Caco-2 (cell line): ENCODE measurements at places on chromosomes 1 and 21. TPM values are rescaled to one million over a fixed set of nuclear protein-coding genes. Genes with fewer than 3 reads are reported as not detected.

Gene RGS4
- 0.23 and 1.4 TPM in 2 replicates for total RNA-seq

Gene IBA57
- 14.3 and 15.4 TPM in 2 replicates for total RNA-seq

Gene KIRREL1
- 41.5 and 45.4 TPM in 2 replicates for total RNA-seq

Gene GPR157
- total RNA-seq, result 14.0 and 17.2 TPM in 2 replicates

Gene KCNC4
- 5.3 TPM in 2 replicates for total RNA-seq

Gene SLC50A1
- total RNA-seq, result 38.4 and 43.6 TPM in 2 replicates

Gene FAAH
- total RNA-seq, result 29.1 and 30.9 TPM in 2 replicates

Gene TMEM52
- 5.8 and 6.4 TPM in 2 replicates for total RNA-seq

- no peak overlapping the region for H3K27ac ChIP-seq
- H3K4me3 ChIP-seq, result no peak overlapping the region
- no peak for DNase-seq
- no peaks in the 10 kb centered on the region for H3K27me3 ChIP-seq
- no peaks in the 10 kb centered on the region for H3K4me1 ChIP-seq
- no peaks in the 10 kb centered on the region for H3K36me3 ChIP-seq
These were observed 160.5 kb upstream of the CACYBP start for GRCh38 chr1:174839211-174839610.

DNA sequence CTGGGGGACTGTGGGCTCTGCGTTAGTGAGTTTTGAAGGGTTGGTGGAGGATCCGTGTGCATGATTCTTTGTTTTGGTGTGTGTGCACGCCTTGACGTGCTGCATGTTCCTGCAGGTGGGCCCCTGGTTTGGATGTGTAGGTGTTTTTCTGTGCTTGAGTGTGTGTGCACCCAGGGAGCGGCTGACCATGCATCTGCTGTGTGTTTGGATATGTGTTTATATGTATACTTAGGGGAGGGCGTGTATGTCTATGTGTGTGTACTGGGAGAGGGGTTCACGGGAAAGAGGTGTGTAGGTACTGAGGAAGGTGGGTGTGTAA lies 1.1 kb downstream of the VANGL2 start:
- peak overlapping the region; percentile 67 for H3K4me3 ChIP-seq
- no peak for DNase-seq
- no peaks in the 10 kb centered on the region for H3K36me3 ChIP-seq
- H3K27me3 ChIP-seq, result no peaks in the 10 kb centered on the region
- H3K4me1 ChIP-seq, result peaks cover 8% of the 10 kb centered on the region; the same call in 1 of the 2 replicates
- no peak overlapping the region for H3K27ac ChIP-seq

GRCh38 chr21:29235714-29236197 lies 63.0 kb upstream of the BACH1 start:
- no peak overlapping the region for H3K27ac ChIP-seq
- H3K36me3 ChIP-seq, result no peaks in the 10 kb centered on the region
- no peak overlapping the region for H3K4me3 ChIP-seq
- no peak for DNase-seq
- no peaks in the 10 kb centered on the region for H3K27me3 ChIP-seq
- peaks cover 20% of the 10 kb centered on the region for H3K4me1 ChIP-seq

GRCh38 chr1:152449661-152450060 lies 35.6 kb upstream of the CRNN start:
- H3K4me1 ChIP-seq, result no peaks in the 10 kb centered on the region
- H3K4me3 ChIP-seq, result no peak overlapping the region
- H3K36me3 ChIP-seq, result no peaks in the 10 kb centered on the region

GRCh38 chr1:42736152-42736551 lies 3.9 kb downstream of the CLDN19 start:
- H3K27me3 ChIP-seq, result no peaks in the 10 kb centered on the region
- peak overlapping the region; percentile 75 for H3K27ac ChIP-seq
- no peaks in the 10 kb centered on the region for H3K36me3 ChIP-seq
- H3K4me3 ChIP-seq, result no peak overlapping the region
- DNase-seq, result peak; percentile 39
- H3K4me1 ChIP-seq, result peaks cover 25% of the 10 kb centered on the region

DNA sequence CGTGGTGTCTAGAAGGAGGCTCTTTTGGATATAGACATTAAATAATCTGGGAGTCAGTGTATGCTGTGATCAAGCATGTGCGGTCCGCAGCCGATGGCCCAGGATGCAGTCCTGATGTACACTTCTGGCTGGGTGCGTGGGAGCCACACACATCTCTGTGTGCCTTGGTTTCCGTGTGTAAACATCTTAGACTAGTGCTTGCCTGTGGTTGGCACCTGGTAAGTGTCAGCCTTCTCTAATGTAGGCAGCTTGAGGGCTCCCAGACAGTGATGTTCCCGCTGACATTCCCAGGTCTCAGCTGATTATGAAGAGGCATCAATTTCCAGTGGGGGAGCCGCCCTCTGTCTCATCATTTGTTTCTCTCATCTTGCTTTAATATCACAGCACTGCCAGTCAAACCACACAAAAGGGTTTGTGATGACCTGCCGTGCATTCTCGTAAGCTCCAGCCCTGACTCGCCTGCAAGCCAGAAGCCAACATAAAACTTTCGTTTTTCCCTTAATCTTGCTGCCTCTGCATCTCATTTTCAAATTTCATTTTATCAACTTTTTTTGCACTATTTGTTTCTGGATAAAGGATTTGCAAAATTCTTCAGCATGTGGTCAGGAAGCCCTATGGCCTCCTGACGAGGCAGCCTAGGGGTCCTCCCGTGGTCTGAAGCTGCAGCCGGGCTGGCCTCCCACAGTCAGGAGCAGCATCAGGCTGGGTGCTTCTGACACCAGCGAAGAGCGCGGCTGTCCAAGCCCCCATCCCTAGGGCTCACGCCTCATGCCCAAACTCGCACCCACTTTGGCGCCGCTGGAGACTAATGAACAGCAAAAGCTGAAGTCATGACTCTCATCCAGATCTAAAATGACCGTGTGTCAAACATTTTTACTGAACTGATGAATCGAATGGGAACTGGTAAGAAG lies 28.1 kb downstream of the PDE9A start:
- no peaks in the 10 kb centered on the region for H3K27me3 ChIP-seq
- H3K27ac ChIP-seq, result no peak overlapping the region
- no peak overlapping the region for H3K4me3 ChIP-seq
- H3K4me1 ChIP-seq, result no peaks in the 10 kb centered on the region

DNA sequence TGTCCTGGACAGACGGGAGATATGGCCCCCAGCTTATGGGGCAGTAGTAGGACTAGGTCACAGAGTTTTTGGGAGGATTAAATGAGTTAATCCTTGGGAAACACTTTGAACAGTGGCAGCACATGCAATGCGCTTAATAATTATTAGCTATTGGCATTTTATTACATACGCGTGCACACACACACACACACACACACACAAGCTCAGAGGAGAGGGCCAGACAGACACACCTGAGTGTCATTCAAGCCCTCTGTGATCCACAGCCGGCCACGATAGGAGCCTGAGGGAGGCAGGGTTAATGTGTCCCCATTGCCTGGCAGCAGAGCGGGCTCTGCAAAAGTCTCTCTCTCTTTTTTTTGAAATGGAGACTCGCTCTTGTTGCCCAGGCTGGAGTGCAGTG lies 37.9 kb downstream of the EPHA2 start:
- H3K27me3 ChIP-seq, result no peaks in the 10 kb centered on the region
- no peak overlapping the region for H3K4me3 ChIP-seq
- peaks cover 9% of the 10 kb centered on the region; the same call in 1 of the 2 replicates for H3K4me1 ChIP-seq
- no peaks in the 10 kb centered on the region for H3K36me3 ChIP-seq
- H3K27ac ChIP-seq, result no peak overlapping the region
- no peak for DNase-seq

DNA sequence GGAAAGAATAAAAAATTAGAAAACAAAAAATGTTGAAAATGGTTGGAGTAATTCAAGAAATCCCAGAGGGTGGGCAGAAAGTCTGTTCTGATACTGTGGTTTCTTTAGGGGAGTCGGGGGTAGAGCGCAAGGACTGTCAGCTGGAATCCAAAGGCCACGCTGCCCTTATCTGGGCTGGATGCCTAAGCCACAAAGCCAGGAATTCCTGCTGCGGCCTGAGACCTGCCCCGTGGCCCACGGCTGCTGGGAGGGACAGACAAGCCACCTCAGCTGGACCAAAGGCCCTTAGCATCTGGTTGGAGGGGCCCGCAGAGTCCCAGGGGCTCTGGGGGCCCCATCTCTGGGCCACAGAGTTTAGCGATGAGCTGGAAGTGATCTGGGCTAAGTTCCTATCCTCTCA lies 60.2 kb downstream of the DMRTB1 start:
- H3K27ac ChIP-seq, result peak overlapping the region; percentile 74
- peaks cover 22% of the 10 kb centered on the region for H3K4me1 ChIP-seq

- no peak overlapping the region for H3K4me3 ChIP-seq
- no peak for DNase-seq
- H3K27ac ChIP-seq, result no peak overlapping the region
- no peaks in the 10 kb centered on the region for H3K27me3 ChIP-seq
- peaks cover 39% of the 10 kb centered on the region for H3K4me1 ChIP-seq
These were observed 59.3 kb downstream of the PLPP3 start for GRCh38 chr1:56520016-56520601.

DNA sequence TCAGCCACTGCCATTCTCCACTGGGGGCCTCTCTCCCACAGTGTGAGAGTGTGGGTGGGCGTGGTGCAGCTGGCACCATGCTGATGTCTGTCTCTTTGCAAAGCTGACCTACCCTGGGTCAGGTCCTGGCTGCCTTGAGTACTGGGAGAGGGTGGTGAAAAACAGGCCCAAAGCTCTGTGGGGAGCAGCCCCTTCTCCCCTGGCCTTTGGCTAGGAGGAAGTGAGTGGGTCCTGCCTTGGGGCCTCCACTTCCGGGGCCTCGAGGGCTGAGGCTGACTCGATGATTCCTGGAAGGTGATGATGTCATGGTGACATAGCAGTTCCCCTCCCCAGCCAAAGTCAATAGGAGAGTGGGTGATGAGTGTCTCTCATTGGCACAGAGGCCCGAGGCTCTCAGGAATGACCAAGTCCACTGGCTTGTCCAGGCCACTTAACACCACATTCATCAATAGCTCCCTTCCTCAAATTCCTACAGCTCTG lies 53.0 kb downstream of the IER5 start:
- H3K36me3 ChIP-seq, result no peaks in the 10 kb centered on the region
- H3K27ac ChIP-seq, result no peak overlapping the region
- DNase-seq, result no peak
- no peaks in the 10 kb centered on the region for H3K4me1 ChIP-seq

- H3K36me3 ChIP-seq, result no peaks in the 10 kb centered on the region
- no peak overlapping the region for H3K27ac ChIP-seq
- DNase-seq, result no peak
- H3K27me3 ChIP-seq, result no peaks in the 10 kb centered on the region
These were observed 82.0 kb upstream of the JAK1 start for GRCh38 chr1:65048335-65048734.

- no peaks in the 10 kb centered on the region for H3K27me3 ChIP-seq
- no peak overlapping the region for H3K4me3 ChIP-seq
- H3K4me1 ChIP-seq, result peaks cover 9% of the 10 kb centered on the region; the same call in 1 of the 2 replicates
- H3K36me3 ChIP-seq, result no peaks in the 10 kb centered on the region
- H3K27ac ChIP-seq, result no peak overlapping the region
These were observed 174.1 kb downstream of the PBX1 start for GRCh38 chr1:164733070-164733469.

DNA sequence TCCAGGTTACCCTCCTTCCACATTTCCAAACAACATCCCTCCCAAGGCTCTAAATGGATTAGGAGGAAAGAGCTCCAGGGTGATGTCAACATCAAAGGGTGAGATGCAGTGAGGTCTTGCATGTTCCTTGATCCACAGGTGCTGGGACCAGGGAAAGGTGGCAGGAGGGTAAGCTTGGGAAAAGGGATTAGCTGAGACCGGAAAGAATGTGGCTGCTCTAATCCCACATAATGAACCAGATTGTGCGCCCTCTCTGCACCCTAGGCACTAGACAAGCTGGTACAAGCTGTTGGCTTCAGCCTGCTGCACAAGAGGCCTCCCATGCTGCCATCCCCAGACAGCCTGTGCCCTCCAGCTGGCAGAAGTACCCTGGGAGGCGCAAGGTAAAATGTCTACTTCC lies 34.9 kb downstream of the PLXNA2 start:
- H3K36me3 ChIP-seq, result no peaks in the 10 kb centered on the region
- no peak for DNase-seq
- H3K27ac ChIP-seq, result no peak overlapping the region
- no peak overlapping the region for H3K4me3 ChIP-seq
- H3K4me1 ChIP-seq, result peaks cover 10% of the 10 kb centered on the region

GRCh38 chr1:17978016-17978415 lies 129.6 kb upstream of the IGSF21 start:
- H3K27ac ChIP-seq, result no peak overlapping the region
- no peaks in the 10 kb centered on the region for H3K36me3 ChIP-seq
- H3K4me3 ChIP-seq, result no peak overlapping the region
- DNase-seq, result no peak

DNA sequence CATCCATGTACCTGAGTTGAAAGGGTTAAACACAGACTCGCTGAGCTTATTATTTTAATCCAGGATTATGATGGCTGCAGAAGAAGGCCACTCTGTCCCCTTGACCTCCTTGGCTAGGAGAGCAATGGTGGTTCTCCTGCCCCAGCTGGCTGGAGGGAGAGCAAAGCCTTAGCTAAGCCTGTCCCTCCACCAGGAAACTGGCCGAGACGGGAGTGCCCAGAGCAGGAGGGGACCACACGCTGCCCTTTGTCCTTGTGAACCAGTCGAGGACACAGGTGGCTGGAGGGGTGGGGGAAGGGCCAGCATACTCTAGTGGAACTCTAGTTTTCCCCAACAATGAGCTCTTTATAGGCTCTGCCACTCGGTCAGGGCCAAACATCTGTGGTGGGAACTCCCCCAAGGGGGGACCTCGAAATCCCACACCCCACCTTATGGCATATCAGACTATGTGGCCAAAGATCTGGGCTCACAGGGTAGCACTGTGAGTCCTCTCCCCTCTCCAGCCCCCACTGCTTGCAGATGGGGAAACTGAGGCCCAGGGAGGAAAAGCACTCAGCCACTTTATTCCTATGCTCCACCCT lies 12.9 kb downstream of the KIAA1614 start:
- no peak overlapping the region for H3K27ac ChIP-seq
- H3K36me3 ChIP-seq, result no peaks in the 10 kb centered on the region
- peak; percentile 73 for DNase-seq
- H3K4me1 ChIP-seq, result peaks cover 33% of the 10 kb centered on the region
- H3K4me3 ChIP-seq, result no peak overlapping the region

GRCh38 chr1:245153552-245154428 lies 995 bp upstream of the KIF26B start:
- H3K27ac ChIP-seq, result no peak overlapping the region
- H3K4me3 ChIP-seq, result peak overlapping the region; percentile 63
- no peaks in the 10 kb centered on the region for H3K36me3 ChIP-seq
- peak; percentile 28 for DNase-seq
- H3K4me1 ChIP-seq, result peaks cover 8% of the 10 kb centered on the region

- H3K36me3 ChIP-seq, result no peaks in the 10 kb centered on the region
- H3K4me3 ChIP-seq, result no peak overlapping the region
- no peak for DNase-seq
- H3K4me1 ChIP-seq, result no peaks in the 10 kb centered on the region
- no peaks in the 10 kb centered on the region for H3K27me3 ChIP-seq
These were observed 1.7 kb upstream of the DYNLT5 start for GRCh38 chr1:66750577-66750976.

GRCh38 chr1:171902527-171902926 lies 61.2 kb downstream of the DNM3 start:
- H3K4me1 ChIP-seq, result no peaks in the 10 kb centered on the region
- H3K4me3 ChIP-seq, result no peak overlapping the region
- H3K27ac ChIP-seq, result no peak overlapping the region
- no peaks in the 10 kb centered on the region for H3K27me3 ChIP-seq
- DNase-seq, result no peak
- H3K36me3 ChIP-seq, result no peaks in the 10 kb centered on the region

- H3K4me1 ChIP-seq, result no peaks in the 10 kb centered on the region
- H3K4me3 ChIP-seq, result no peak overlapping the region
- H3K27ac ChIP-seq, result no peak overlapping the region
- H3K27me3 ChIP-seq, result no peaks in the 10 kb centered on the region
These were observed 189.4 kb downstream of the COP1 start for GRCh38 chr1:176017722-176018121.

- no peaks in the 10 kb centered on the region for H3K27me3 ChIP-seq
- H3K36me3 ChIP-seq, result no peaks in the 10 kb centered on the region; the same call in 1 of the 2 replicates
- no peak overlapping the region for H3K4me3 ChIP-seq
- H3K4me1 ChIP-seq, result peaks cover 9% of the 10 kb centered on the region; the same call in 1 of the 2 replicates
These were observed 80.6 kb upstream of the RAVER2 start for GRCh38 chr1:64664299-64664698.
